Activated naive CD8-positive, alpha-beta T cell treated with anti-CD3 and anti-CD28 coated beads for 36 hours (primary cell): ENCODE measurements at places on chromosomes 11 and 22. TPM values are rescaled to one million over a fixed set of nuclear protein-coding genes. Genes with fewer than 3 reads are reported as not detected.

CDC45 gene
- total RNA-seq = 110 TPM

SLC37A4 gene
- total RNA-seq = 30.1 TPM

HTATIP2 gene
- 44.3 TPM for total RNA-seq

TMA7B gene
- 1.0 TPM for total RNA-seq

OR8D1 gene
- total RNA-seq = not detected
